ENCODE measurements at places on chromosomes 16 and 17. TPM values are rescaled to one million over a fixed set of nuclear protein-coding genes. Genes with fewer than 3 reads are reported as not detected.

The KRTAP4-9 gene
- not detected for polyA plus RNA-seq

DNA sequence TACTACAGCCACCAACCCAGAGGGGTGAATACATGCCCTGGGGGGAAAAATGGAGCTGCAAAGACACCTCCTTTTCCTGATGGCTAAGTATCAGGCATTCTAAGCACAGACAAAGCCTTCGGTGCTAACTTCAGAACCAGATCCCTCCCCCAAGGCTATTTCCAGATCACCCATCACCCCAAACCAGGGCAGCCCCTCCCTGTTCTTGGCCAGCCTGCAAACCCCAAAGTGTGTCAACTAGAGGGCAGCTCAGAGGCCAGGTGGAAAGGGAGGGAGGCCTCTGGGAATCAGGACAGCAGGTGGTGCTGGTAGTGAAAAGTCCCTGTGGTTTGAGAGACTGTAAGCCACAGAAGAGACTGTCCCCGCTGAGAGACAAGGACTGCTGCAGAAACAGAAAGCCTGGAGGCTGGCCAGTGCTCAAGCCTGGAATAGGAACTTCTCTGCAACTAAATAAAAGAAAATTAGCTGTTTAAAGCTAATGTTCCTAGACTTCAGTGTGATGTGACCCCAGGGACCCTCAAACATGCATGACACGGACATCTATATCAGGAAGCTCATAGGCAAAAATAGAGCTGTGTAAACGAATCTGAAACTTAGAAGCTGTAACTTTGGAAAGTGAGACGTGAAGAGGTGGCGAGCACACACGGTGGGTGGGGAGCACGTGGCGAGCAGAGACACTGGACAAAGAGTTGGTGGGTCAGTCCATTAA is 9.1 kb downstream of the TUBG1 start:
- no peak overlapping the region for H3K4me3 ChIP-seq
- DNase-seq: no peak
- no peak overlapping the region for H3K27ac ChIP-seq
- H3K4me1 ChIP-seq: no peaks in the 10 kb centered on the region

The SLC6A2 gene
- polyA plus RNA-seq: not detected

The CRHR1 gene
- not detected for polyA plus RNA-seq

GRCh38 chr16:12719972-12720371 is 83.7 kb downstream of the CPPED1 start:
- H3K36me3 ChIP-seq: no peaks in the 10 kb centered on the region
- no peaks in the 10 kb centered on the region for H3K27me3 ChIP-seq
- no peak for DNase-seq
- H3K27ac ChIP-seq: no peak overlapping the region
- no peaks in the 10 kb centered on the region for H3K4me1 ChIP-seq

- DNase-seq: no peak
- H3K36me3 ChIP-seq: no peaks in the 10 kb centered on the region
- H3K27ac ChIP-seq: no peak overlapping the region
- no peaks in the 10 kb centered on the region for H3K4me1 ChIP-seq
- H3K4me3 ChIP-seq: no peak overlapping the region
Measured at GRCh38 chr16:21217121-21217520, 5.7 kb upstream of the ZP2 start.

The GJD3 gene
- polyA plus RNA-seq: not detected

The ICAM2 gene
- polyA plus RNA-seq: 411 TPM

DNA sequence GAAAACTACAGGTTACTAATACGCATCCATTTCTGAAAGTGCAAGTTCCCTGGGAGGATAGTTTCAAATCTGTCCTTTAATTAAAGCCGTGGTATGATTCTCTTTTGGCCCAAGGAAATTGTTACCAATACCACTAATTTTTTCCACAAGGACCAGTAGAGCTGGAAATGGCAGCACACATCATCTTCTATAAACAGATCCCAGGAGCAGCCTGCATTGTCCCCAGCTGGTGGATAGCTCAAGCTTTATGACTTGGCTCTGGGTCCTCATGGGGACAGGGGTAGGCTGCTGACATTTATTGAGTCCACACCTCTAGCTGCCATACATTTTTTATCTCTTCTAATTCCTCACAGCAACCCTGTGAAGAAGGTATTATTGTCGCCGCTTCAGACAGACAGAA is 35.8 kb upstream of the BHLHA9 start:
- H3K27ac ChIP-seq: no peak overlapping the region
- no peak overlapping the region for H3K4me3 ChIP-seq
- peaks cover 12% of the 10 kb centered on the region for H3K4me1 ChIP-seq
- no peaks in the 10 kb centered on the region for H3K27me3 ChIP-seq

DNA sequence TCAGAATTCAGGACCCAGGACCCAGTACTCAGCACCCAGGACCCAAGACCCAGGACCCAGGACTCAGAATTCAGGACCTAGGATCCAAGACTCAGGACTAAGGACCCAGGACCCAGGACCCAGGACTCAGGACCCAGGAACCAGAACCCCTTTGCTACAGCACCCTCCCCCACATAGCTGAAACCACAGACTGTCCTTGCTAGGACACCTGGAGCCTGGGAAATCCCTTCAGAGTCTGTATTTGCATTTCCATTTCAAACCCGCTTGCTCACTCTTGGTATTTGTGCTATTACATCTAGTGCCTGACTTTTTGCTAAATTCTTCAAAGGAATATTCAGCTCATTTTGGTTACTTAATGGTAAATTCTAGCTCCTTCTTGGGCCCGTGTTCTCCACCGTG is 275.8 kb upstream of the MAF start:
- H3K27me3 ChIP-seq: no peaks in the 10 kb centered on the region
- H3K4me3 ChIP-seq: no peak overlapping the region
- H3K36me3 ChIP-seq: no peaks in the 10 kb centered on the region
- no peak for DNase-seq
- H3K4me1 ChIP-seq: no peaks in the 10 kb centered on the region
- H3K27ac ChIP-seq: no peak overlapping the region

GRCh38 chr17:35372846-35373533 is 431 bp downstream of the SLFN11 start:
- H3K4me1 ChIP-seq: peaks cover 51% of the 10 kb centered on the region
- DNase-seq: peak; percentile 10
- no peaks in the 10 kb centered on the region for H3K36me3 ChIP-seq
- peak overlapping the region; percentile 98 for H3K27ac ChIP-seq
- no peaks in the 10 kb centered on the region for H3K27me3 ChIP-seq
- peak overlapping the region; percentile 54 for H3K4me3 ChIP-seq

DNA sequence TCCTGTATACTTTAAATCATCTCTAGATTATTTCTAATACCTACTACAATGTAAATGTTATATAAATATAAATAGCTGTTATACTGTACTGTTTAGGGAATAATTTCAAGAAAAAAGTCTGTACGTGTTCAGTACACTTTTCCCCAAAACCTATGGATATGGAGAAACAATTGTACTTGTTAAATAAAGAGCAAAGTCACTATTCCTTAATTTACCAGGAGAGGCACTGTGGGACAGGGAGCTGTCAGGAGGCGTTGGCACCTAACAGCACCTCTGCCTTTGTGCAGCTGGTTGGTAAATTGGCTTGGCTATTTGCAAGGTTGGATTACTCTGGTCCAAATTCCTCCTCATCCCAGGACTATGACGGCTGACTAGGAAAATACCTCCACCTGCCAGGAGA is 28.0 kb downstream of the CRHR1 start:
- H3K27me3 ChIP-seq: no peaks in the 10 kb centered on the region
- no peak overlapping the region for H3K27ac ChIP-seq
- H3K4me1 ChIP-seq: no peaks in the 10 kb centered on the region
- DNase-seq: no peak
- no peaks in the 10 kb centered on the region for H3K36me3 ChIP-seq

GRCh38 chr17:34720760-34721159 is 141.4 kb downstream of the TMEM132E start:
- H3K27me3 ChIP-seq: no peaks in the 10 kb centered on the region
- H3K4me3 ChIP-seq: no peak overlapping the region
- no peak overlapping the region for H3K27ac ChIP-seq
- no peaks in the 10 kb centered on the region for H3K4me1 ChIP-seq
- no peaks in the 10 kb centered on the region for H3K36me3 ChIP-seq
- DNase-seq: no peak

GRCh38 chr17:78708510-78708973 is 73.5 kb downstream of the CYTH1 start:
- no peak overlapping the region for H3K4me3 ChIP-seq
- H3K36me3 ChIP-seq: peaks cover 55% of the 10 kb centered on the region
- peaks cover 54% of the 10 kb centered on the region for H3K4me1 ChIP-seq
- DNase-seq: peak; percentile 53

The TRAF7 gene
- polyA plus RNA-seq: 8.9 TPM

- peaks cover 5% of the 10 kb centered on the region for H3K4me1 ChIP-seq
- H3K27ac ChIP-seq: no peak overlapping the region
- H3K4me3 ChIP-seq: no peak overlapping the region
- H3K27me3 ChIP-seq: no peaks in the 10 kb centered on the region
- no peak for DNase-seq
- H3K36me3 ChIP-seq: peaks cover 43% of the 10 kb centered on the region
Measured at GRCh38 chr17:29577385-29578211, 9.1 kb downstream of the TP53I13 start.

DNA sequence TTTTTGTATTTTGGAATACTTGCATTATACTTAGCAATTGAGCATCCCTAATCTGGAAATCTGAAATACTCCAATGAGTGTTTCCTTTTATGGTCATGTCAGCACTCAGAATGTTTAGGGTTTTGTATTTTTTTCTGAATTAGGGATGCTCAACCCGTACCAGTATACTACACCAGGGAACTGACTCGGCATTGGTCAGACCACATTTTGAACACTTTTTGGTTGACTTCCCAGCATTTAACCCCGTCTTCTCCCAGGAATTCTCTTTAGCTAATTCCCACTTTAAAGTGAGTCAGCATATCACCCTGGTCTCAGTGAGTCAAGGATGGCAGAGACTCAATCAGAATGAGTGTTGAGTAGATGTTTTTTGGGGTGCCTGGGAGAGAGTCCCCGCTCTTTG is 177.9 kb downstream of the SPECC1 start:
- DNase-seq: no peak
- no peak overlapping the region for H3K4me3 ChIP-seq
- no peaks in the 10 kb centered on the region for H3K27me3 ChIP-seq
- no peak overlapping the region for H3K27ac ChIP-seq

DNA sequence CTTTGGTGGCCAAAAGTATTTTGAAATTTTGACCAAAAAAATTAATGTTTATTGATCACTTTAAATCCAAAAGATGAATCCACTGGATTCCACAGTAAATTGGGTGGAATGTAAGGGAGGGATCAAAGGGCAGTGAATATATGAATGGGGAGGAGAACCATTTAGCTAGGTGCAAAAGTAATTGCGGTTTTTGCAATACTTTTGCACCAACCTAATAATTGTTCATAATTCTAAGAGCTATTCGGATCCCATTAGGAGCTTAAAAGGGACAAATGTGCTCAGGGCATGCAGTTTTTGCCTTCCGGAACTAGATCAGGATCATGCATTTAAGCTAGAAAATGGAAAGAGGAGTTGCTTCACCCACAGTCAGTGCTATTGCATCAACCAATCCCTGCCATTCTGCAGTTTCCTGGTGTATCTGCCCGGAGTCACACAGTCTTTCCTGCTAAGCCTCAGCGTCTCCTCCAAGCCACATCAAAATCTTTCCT is at the start of gene LPO:
TSS of gene LPO (plus strand) at position 438 of the 488 bp plus-strand sequence. CDS start 4,396 bp downstream, outside the sequence.
- DNase-seq: no peak
- no peaks in the 10 kb centered on the region for H3K36me3 ChIP-seq
- peaks cover 10% of the 10 kb centered on the region for H3K27me3 ChIP-seq
- H3K4me3 ChIP-seq: no peak within 1 kb of the TSS
- no peak within 1 kb of the TSS for H3K27ac ChIP-seq

The CD300H gene
- polyA plus RNA-seq: not detected

DNA sequence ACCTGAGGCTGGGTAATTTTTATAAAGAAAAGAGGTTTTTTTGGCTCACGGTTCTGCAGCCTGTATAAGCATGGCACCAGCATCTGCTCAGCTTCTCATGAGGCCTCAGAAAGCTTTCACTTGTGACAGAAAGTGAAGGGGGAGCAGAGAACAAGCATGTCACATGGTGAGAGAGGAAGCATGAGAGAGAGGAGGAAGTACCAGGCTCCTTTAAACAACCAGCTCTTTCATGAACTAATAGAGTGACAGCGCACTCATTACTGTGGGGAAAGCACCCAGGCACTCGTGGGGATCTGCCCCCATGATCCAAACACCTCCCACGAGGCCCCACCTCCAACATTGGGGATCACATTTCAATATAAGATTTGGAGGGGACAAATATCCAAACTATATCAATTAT is 86.8 kb downstream of the USP32 start:
- H3K36me3 ChIP-seq: no peaks in the 10 kb centered on the region
- H3K27me3 ChIP-seq: no peaks in the 10 kb centered on the region
- H3K27ac ChIP-seq: no peak overlapping the region
- peaks cover 13% of the 10 kb centered on the region for H3K4me1 ChIP-seq

DNA sequence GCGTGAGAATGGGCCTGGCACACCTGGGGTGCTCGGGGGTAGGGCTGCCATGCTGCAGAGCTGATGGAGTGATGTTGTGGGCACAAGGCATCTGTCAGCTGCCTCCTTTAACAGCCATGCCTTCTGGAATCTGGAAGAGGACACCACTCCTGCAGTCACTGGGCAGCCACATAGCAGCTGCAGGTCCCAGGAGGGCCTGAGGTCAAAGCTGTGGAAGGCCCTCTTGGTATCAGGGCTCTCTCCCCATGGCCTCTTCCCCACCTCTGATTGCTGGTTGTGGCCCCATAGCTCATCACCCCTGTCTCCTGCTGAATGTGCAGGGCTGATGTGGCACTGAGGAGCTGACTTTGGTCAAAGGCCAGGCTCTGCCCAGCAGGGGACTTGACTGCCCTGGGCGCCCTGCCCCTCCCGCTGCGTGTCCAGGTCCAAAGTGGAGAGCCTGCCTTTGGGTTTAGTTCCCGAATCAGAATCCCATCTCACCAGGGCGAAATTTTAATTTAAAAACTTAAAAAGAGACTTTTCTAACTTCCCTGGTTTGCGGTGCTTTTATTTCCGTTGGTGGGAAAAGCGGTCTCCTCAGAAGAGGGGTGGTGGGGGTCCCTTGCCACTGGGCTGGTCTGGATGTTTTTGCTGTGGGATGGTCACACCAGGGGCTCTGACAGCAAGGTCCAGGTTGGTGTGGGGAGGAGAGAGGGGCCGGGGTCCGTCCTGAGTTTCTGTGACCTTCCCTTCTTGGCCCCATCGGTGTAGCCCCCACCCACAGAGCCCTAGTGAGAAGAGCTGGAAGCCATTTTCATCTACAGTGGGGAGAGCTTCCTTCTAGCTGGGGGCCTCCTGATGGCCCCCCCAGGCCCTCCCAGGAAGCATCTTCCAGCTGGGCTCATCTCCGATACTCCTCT is 5.9 kb downstream of the UBALD2 start:
- peak overlapping the region; percentile 89 for H3K27ac ChIP-seq
- peaks cover 24% of the 10 kb centered on the region for H3K36me3 ChIP-seq
- no peak overlapping the region for H3K4me3 ChIP-seq
- H3K4me1 ChIP-seq: peaks cover 85% of the 10 kb centered on the region
- no peak for DNase-seq

All from CD4-positive, alpha-beta memory T cell (primary cell).